ENCODE measurements at places on chromosomes 12 and 14. TPM values are rescaled to one million over a fixed set of nuclear protein-coding genes. Genes with fewer than 3 reads are reported as not detected.

GRCh38 chr14:50040401-50040775 is 76.0 kb downstream of the VCPKMT start:
- peak; percentile 65 for DNase-seq

Gene ASCL1
- not detected for total RNA-seq

DNA sequence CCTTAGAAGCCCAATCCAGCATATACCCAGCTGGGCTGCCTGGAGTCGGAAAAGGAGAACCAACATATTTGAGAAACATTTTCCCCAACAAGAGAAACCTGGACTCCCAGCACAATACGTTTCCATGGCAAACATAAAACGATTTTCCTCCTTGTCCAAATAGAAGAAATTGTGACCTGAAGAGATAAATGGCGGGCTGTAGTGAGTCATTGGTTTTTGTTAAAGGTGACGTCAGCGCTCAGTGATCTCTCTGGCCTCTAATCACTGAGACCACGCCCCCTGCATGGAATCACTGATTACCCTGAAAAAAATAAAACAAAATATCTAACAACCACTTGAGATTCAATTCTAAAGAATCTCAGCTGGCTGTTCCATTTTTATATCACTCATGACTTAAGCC is 6.0 kb downstream of the CCDC60 start:
- no peak for DNase-seq

- no peak for DNase-seq
Observed at GRCh38 chr14:50714450-50715073, 46.5 kb upstream of the SAV1 start.

- DNase-seq, result no peak
Observed at GRCh38 chr12:117235261-117235660, 45.0 kb upstream of the FBXO21 start.

DNA sequence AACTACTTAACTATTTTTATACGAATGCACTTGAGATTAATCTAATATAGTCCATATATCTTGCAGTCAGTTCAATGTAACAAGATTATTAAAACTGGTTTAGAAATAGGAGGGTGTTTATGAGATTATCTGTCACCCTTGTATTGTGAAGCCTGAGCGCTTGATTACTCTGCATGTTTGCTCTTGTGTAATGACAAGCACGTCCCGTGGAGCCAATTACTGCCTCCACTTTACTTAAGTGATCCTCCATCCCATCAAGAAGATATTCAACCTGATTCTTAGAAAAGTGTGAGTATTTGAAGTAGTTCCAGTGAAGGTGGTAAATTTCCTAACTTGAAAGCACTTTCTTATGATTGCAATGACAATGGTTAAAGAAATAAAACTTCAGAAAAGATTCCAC is 415.2 kb upstream of the GARIN6 start:
- DNase-seq, result no peak

DNA sequence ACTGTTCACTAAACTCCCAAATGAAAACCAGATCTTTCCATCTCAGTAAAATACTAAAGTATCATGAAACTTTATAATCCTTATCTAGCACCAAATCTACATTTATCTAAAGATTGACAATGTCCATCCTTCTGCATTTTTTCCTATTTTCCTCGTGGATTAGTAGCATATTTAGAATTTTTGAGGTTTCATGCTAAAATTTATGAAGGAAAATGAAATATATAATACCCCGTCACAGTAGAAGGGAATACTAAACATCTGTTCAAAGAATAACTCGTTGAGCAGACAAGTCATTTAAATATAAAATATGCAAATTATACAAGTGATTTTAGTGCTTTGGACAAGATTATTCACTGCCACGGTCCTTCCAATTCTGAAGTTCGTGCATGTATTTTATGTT is 122.7 kb upstream of the SLCO1C1 start:
- DNase-seq, result no peak

All from activated CD4-positive, alpha-beta T cell treated with anti-CD3 and anti-CD28 coated beads for 36 hours (primary cell).